ENCODE measurements at places on chromosomes 5 and 9.

DNA sequence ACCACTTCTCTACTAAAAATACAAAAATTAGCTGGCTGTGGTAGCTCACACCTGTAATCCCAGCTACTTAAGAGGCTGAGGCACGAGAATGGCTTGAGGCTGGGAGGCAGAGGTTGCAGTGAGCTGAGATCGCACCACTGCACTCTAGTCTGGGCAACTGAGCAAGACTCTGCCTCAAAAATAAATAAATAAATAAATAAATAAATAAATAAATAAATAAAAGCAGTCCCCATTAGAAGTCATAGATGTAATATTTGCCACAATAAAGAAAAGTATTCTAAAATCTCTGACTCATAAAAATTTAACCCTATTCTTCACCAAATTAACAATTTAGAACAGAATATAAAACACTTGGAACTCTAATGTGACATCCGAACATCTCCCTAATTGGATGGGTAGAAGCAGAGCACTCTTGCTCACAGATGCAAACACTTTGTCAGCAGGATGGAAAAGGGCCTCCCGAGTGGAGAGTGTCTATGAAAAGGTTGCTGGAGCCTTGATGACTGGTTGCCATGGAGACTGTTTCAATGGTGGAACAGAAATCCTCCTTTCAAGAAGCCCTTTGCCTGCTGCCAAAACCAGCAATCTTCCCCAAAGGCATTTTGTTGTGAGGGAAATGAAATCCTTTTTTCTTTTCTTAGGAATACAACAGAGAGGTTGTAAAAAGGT, 38.9 kb upstream of the TRAF1 start:
- DNase-seq: peak; percentile 31

GRCh38 chr5:76808141-76808691, 10.6 kb upstream of the F2RL1 start:
- DNase-seq: no peak

- no peak for DNase-seq
These were observed 9.2 kb upstream of the GRHPR start for GRCh38 chr9:37413311-37413710.

DNA sequence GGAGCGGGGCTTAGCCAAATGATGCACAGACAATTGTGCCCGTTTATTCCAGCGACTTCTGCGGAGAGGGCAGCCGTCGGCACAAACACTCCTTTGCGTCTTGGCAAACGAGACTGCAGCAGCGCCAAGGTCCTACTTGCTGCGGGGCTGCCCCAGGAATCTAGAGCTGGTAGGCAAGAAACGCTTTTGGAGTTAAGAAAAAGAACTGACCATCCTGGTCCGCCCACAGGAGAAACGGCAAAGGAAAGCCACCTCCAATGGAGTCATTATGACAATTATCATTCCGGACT, 2.3 kb downstream of the RXFP3 start:
- DNase-seq: no peak

- no peak for DNase-seq
These were observed 89.2 kb downstream of the THBS4 start for GRCh38 chr5:80124121-80124918.

DNA sequence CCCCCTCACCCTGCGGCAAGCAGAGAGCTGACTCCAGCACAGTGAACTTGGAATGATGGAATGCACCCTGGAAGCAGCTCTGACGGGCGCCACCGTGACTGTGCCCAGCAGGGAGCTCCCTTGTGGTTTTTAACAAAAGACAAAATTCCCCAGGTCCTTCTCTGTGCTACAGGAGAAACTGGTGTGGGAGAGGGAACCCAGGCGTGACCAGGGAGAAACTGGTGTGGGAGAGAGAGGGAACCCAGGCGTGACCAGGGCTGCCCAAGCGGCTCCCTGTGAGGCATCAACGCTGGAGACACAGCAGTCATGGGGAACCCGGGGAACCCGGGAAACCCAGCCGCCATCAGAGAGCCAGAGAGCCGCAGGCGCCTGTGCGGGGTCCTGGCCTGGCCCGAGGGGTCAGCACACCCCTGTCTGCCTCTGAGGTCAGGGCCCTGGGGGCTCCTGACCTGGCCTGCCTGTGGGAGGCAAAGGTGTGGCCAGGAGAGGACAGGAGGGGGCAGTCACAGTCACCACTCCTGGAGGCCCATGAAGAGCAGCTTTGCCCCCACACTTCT, 3.1 kb upstream of the AHRR start:
- DNase-seq: no peak

DNA sequence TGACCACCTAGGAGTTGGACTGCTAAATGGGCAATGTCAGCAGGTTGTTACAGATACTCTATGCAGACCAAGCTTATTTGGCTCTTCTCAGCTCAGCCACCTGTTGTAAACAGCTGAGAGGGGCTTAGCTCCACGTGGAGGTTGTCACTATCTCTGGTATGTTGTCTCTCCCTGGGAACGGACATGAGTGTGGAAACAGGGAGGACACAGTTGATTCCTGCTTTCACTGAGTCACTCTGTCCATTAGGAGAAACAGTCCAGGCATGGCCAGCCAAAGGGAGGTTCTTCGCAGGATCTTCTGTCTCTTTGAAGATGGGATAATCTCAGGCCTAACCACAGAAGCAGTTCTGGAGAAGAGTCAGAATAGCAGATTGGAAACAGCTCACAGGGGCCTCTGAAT, 121.2 kb downstream of the PALM2AKAP2 start:
- no peak for DNase-seq

- DNase-seq: no peak
These were observed 1738.8 kb downstream of the EFNA5 start for GRCh38 chr5:105931881-105932421.

- no peak for DNase-seq
These were observed 5.9 kb downstream of the DELE1 start for GRCh38 chr5:141929398-141930058.

- DNase-seq: no peak
These were observed 41.3 kb downstream of the EFCAB9 start for GRCh38 chr5:172235132-172235780.

DNA sequence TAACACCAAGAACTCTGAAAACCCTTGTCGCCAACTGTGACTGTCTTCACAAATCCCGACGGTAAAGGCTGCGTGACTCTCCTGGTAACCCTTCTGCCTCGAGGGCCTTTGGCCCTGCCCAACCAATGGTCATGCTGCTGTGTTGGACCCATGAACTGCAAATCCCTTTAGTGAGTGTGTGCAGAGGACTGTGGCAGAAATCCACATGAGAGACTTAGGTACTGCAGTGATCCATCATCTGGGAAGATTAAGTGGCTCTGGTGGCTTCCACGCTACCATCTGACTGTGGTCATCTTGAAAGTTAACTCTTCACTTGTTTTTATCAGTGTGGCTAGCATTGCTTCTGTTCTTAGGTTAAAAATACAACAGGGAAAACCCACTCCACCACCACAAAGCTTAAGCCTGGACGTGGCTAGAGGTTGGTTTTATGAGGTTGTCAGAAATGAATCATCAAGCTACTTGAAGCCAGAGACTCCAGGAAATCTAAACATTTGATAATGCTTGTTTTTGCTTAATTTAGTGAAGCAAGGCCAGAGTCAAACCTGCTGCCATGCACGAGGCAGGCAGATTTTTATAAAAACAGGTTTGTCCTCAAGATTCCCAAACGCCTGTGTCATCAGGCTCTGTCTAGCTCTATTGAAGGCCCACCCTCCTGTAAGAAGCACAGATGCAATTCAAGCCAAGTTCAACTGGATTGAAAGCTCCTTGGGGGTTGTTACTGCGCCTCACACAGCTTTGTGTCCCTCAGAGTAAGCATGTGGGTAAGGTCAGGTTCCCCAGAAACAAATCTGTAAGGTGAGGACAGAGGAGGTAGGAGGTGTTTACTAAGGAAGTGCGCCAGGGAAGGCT, 52.7 kb upstream of the ERCC6L2 start:
- no peak for DNase-seq

Data from neural crest cell (in vitro differentiated cells).